Inflammatory macrophage treated with lipopolysaccharide for 1 hour (primary cell): ENCODE measurements at places on chromosomes 4 and X.

GRCh38 chrX:112056886-112057285 lies 25.7 kb downstream of the TRPC5 start:
- DNase-seq = no peak

DNA sequence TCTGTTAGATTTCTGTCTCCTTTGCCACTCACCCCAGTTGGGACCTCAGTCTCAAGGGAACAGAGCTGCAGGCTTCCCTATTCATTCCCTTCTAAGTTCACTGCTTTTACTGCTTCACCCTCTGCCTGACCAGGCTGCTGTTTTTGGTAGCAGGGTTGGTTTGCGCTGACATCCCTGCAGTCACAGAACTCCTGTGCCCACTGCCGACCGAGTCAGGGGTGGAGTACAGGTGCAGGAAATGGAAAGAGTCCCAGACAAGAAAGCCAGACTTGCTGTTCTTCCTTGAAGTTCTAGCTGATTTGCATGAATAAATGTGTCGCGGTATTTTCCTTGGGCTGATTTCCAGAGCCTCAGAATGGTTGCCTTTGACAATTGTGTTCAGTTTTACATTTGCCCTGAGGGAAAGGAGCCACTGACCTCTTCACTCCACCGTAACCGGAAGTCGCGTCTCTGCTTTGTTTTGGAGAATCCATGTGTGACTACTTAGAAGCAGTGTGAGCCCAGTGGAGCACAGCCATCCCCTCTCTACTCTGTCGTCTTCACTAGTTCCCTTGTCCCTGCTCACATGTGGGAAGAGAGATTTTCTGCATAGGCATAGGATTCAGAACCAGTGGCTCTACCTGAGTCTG lies 84.8 kb downstream of the TNIP2 start:
- no peak for DNase-seq

GRCh38 chrX:10085223-10085622 lies 71.6 kb upstream of the CLCN4 start:
- no peak for DNase-seq

DNA sequence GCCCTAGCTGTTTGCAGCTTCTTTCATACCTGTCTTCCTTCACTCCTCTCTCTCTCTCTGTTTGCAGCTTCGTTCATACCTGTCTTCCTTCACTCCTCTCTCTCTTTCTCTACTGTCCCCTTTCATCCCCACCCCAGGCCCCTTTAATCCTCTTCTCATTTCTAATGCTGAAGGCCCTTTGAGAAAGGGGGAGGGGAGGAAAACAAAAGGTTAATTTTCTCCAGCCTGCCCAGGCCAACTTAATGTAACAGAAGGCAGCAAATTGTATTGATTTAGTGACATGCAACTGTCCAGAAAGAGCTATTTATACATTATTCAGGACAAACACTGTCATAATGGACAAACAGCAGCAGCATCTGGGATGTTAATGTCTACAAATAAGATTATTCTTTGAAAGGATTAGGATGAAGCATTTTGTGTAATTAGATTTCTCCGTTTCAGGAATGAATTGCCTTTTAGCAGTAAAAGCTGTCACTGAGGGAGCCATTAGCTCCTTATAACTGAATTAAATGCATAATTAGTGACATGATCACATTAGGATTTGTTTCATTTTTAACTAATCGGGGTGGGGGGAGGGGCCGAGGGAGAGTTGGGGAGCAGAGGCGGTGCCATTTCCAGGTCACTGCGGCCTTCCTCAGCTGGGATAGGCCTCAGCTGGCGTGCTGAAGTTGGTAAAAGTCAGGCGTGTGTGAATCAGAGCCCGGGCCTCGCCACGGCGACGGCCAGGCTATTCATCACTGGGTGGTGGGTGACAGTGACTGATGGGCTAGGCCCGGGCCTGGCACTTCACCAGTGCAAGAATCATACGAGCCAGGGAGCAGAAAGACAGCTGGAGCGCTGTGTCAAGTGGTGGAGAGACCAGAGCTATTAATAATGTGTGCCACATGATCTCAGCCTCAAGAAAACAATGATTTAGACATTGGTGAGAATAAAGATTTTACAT lies 174.5 kb downstream of the NKX6-1 start:
- no peak for DNase-seq

- DNase-seq = no peak
These were observed 578.7 kb downstream of the BCOR start for GRCh38 chrX:39519030-39519488.
